ENCODE measurements at places on chromosomes 3 and 15. TPM values are rescaled to one million over a fixed set of nuclear protein-coding genes. Genes with fewer than 3 reads are reported as not detected.

GRCh38 chr15:85168642-85169173 lies 187.1 kb downstream of the PDE8A start:
- H3K27ac ChIP-seq: no peak overlapping the region
- no peaks in the 10 kb centered on the region for H3K36me3 ChIP-seq
- no peaks in the 10 kb centered on the region for H3K4me1 ChIP-seq

DNA sequence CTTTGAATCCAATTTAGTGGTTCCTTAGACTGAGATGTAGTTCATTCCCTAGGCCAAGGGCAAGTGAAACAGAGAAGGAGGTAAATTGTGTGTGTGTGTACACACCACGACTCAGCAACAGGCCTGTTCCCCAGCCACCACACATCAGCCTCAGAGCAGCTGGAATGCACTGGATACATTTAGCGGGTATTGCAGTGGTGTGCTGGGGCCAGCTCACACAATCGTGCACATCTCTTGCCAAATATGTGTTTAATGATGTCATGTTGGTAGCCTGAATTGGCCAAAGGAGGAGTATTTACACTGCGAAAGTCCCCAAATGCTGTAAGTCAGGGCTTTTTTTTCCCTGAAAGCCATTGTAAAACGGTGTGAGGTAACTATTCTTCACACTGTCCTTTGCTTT lies 82.3 kb downstream of the RBPMS2 start:
- DNase-seq: no peak
- H3K4me3 ChIP-seq: no peak overlapping the region
- H3K27ac ChIP-seq: no peak overlapping the region
- H3K27me3 ChIP-seq: no peaks in the 10 kb centered on the region
- H3K36me3 ChIP-seq: peaks cover 23% of the 10 kb centered on the region
- H3K4me1 ChIP-seq: peaks cover 9% of the 10 kb centered on the region

DNA sequence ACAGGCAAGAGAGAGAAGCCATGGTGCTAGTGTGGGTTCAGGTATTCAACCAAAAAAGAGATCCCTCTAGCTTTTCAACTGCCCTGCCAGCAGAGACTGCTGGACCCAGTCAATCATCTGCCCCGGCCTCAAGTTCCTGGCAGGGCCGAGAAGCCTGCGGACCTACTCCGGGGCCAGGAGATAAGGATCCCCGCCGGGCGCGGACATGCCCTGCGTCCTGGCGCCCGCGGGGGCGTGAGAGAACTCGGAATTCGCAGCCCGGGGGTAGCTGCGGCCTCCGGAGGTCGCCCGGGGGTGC lies 821 bp upstream of the MAGI1 start:
- no peaks in the 10 kb centered on the region for H3K27me3 ChIP-seq
- peaks cover 25% of the 10 kb centered on the region for H3K4me1 ChIP-seq
- H3K27ac ChIP-seq: peak overlapping the region; percentile 88
- no peaks in the 10 kb centered on the region for H3K36me3 ChIP-seq
- no peak for DNase-seq

DNA sequence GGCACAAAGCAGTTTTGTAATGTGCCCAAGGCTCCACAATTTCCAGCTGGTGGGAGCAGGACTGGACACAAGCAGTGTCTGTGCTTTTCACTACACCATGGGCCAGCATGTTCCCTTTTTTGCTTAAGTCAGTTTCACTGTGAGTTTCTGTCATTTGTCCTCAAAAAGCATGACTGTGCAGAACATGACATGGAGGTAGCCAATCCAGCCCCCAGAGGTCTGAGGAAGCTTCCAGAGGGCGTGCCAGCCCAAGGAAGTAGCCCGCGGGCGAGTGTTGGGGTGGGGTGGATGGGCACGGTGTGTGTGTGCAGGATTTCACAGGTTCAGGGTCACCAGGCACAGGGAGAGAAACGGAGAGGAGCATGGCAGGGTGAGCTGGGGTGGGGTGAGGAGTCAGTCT lies 8.0 kb upstream of the EEFSEC start:
- no peak overlapping the region for H3K27ac ChIP-seq
- no peaks in the 10 kb centered on the region for H3K36me3 ChIP-seq
- DNase-seq: no peak
- no peak overlapping the region for H3K4me3 ChIP-seq
- H3K4me1 ChIP-seq: no peaks in the 10 kb centered on the region
- H3K27me3 ChIP-seq: no peaks in the 10 kb centered on the region

GRCh38 chr15:40958723-40959122 lies 5.5 kb downstream of the CHAC1 start:
- no peak overlapping the region for H3K4me3 ChIP-seq
- H3K27ac ChIP-seq: no peak overlapping the region
- no peaks in the 10 kb centered on the region for H3K27me3 ChIP-seq
- DNase-seq: no peak

DNA sequence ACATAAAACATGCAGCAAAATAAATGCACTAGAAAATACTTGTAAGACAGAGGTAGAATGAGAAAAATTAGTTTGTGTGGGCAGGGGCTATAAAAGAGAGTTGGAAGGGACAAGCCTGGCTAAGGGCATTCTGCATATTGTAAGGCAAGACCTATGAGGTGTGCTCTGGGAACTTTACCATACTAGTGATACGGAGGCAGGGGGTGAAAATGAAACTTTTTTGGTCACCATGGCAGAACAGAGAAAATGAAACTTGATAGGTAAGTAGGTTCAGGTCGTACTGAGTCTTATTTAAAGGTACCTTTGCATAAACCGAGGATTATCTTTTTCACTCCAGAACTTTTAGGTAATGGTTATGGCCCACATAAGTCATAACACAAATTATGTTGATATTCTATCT lies 74.7 kb upstream of the ACKR4 start:
- no peaks in the 10 kb centered on the region for H3K36me3 ChIP-seq
- H3K27ac ChIP-seq: no peak overlapping the region
- no peaks in the 10 kb centered on the region for H3K27me3 ChIP-seq
- no peak overlapping the region for H3K4me3 ChIP-seq

- no peaks in the 10 kb centered on the region for H3K4me1 ChIP-seq
- no peak for DNase-seq
- no peak overlapping the region for H3K4me3 ChIP-seq
These were observed 1.7 kb upstream of the LRCH3 start for GRCh38 chr3:197789309-197789708.

DNA sequence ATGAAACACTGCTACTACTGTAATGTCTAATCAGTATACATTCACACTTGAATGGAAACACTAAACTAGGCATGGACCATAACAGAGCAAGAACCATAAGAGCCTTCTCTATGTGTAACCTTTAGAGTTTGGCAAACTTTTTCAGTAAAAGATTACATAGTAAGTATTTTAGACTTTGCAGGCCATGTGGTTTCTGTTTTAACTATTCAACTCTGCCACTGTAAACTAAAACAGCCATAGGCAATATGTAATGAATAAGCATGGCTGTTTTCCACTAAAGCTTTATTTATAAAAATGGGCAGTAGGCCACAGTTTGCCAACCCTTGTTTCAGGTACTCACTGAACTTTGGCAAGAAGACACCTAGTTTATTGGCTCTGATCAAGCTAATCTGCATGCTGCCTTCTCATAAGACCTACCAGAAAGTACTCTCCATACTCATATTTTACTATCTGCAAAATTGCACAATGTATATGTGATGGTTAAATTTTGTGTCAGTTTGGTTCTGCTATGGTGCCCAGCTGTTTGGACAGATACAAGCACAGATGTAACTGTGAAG lies 46.0 kb downstream of the UACA start:
- no peaks in the 10 kb centered on the region for H3K27me3 ChIP-seq
- DNase-seq: no peak
- H3K36me3 ChIP-seq: no peaks in the 10 kb centered on the region
- no peak overlapping the region for H3K4me3 ChIP-seq
- H3K27ac ChIP-seq: no peak overlapping the region

- no peaks in the 10 kb centered on the region for H3K27me3 ChIP-seq
- no peak overlapping the region for H3K27ac ChIP-seq
- DNase-seq: no peak
- no peaks in the 10 kb centered on the region for H3K36me3 ChIP-seq
These were observed 212.7 kb downstream of the ALCAM start for GRCh38 chr3:105579439-105579838.

Gene SLC2A2
- not detected for total RNA-seq

Gene P2RY1
- 1.7 TPM for total RNA-seq

Gene LAMB2
- total RNA-seq: 213 TPM

Gene LHFPL4
- total RNA-seq: not detected

Gene RTP1
- not detected for total RNA-seq

Gene TEX55
- total RNA-seq: not detected

Gene DPPA4
- 0.27 TPM for total RNA-seq

Gene CORO2B
- total RNA-seq: 2.8 TPM

Data from HCT116 (cell line).